ENCODE measurements at places on chromosomes 5 and 9.

GRCh38 chr5:171842777-171843328, 57.2 kb downstream of the SMIM23 start:
- no peak for DNase-seq

DNA sequence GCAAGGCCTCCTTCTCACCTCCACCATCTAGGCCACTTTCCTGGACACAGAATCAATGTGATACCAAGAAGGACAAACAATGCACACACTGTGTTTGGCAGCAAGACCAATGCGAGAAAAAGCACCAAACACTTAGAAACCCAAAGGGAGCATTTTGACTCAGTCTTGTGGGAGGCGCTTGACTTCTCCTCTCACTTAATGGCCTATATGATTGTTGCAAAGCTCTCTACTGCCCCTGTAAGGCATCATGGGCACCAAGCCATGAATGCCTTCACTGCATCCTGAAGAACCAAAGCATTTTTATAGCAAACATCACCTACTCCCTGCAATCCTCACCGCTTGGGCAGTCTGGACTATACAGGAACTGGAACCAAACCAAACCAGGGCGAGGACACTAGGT, 57.5 kb downstream of the CDH6 start:
- no peak for DNase-seq

DNA sequence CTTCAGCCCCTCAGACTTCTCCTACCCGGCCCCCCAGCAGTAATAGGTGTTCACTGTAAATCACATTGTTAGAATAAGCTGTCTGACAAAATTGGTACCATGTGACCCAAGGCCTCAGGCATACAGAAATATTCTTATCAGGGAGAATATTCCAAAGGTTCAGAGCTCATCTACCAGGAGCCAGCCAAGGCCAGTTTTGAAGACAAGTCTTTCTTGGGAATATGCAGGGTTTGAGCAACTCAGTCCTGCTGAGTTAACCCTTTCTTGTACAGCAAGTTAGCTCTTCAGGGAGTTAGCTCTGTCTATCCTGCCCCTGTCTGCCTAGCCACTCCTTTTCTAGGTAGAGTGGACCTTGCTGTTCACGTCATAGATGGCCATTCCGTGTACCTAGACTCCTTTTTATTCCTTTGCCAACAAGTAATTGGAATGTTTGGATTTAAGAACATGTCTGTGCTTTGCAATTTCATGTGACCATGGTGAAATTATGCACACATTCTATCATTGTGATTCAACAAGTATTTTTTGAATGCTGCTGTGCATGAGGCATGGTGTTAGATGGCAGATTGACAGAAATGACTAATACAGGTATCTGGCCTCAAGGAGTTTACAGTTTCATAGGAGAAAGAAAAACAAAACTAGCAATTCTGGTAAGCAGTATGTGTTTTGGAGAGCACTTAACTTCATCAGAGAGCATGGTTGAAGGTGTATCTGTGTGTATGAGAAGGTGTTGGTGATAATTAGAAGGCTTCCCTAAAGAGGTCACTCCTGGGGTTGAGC, 22.6 kb downstream of the TGFBR1 start:
- DNase-seq: no peak

DNA sequence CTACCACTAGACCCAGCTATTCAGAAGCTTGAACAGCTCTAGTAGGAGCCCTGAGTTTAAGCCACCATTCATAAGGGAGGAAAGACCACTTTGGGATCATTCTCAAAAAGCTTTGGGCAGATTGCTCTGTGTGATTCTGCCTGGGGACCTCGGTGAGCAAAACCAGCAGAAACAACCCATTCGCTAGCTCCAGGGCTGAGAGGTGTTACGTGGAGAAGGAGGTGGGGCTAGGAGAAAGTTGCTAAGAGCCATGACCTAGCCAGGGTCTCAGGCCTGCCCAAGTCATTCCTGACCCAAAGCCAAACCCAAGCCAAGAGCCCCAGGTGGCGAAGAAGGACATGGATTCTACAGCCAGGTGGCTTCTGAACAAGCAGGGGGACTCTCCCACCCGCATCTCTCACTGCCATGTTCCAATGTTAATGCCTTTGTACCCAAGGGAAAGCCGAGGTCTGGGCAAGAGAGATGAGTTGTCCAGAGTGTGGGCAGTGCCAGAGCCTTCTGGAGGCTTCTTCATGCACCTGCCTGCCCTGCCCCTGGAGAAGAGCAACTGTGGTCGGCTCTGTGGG, 4.0 kb upstream of the BARHL1 start:
- peak; percentile 8 for DNase-seq

DNA sequence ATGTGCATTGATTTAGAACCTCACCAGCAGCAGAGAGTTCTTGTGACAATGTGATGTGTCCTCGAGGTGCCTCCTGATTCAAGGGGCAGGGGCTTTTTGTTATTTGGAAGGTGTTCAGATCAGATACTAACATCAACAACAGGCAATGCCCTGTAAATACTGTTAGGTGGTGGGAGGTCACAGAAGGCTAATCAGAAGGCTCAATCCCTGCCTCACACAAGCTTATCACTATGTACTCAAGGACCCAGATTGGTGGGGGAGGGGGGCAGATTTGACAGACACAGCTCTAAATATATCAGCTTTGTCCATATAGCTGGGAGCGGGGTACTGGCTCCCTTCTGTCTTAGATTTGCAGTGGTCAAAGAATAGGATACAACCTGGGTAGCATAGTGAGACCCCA, 2.6 kb downstream of the FRMPD1 start:
- no peak for DNase-seq

DNA sequence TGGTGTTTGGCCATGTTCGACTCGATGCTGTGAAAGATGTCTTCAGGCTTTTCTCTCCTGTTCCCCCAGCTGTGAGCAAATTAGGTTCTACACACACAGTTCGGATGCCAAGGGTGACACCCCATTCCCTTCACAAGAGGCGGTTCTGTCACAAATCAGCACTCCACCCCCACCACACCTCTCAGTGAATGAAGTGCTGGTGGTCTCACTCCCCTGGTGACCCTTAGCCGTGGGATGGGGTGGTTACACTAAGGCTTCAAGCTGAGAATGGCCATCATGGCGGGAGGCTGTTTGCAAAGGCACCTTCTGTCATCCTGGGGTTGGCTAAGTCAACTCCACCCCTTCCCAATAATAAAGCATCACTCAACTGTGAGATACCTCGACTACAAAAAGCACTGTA, 26.4 kb downstream of the AMBP start:
- DNase-seq: no peak

- DNase-seq: no peak
Measured at GRCh38 chr5:175715627-175716522, 58.0 kb downstream of the HRH2 start.

DNA sequence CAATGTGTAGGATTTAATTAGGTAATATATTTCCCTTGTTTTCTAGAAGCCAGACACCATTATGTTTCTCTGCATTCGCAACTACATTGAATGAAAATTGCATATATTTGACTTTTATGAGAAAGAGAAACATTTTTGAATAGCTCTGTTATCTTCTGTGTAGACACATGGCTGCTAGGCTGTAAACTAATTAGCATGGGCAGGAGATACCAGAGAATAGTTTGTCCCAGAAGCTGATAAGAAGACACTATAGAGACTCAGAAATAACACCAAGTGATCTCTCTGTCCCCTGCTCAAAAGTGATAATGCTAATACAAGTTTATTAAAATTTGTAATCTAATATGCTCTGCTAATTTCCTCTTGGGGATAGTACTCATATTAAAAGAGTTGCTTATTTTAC, 198.0 kb upstream of the TUSC1 start:
- DNase-seq: no peak

DNA sequence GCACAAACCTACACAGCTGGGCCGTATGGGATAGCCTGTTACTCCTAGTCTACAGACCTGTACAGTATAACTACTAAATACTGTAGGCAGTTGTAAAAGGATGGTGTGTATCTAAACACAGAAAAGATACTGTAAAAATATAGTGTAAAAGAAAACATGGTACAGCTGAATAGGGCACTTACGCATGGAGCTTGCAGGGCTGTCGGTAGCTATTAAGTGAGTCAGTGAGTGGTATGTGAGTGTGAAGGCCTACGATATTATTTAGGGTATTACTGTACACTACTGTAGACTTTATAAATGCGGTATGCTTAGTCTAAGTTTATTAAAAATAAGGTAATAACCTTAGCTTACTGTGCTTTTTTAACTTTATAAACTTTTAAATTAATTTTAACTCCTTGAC, 1.2 kb downstream of the ZCCHC9 start:
- no peak for DNase-seq

- DNase-seq: no peak
Measured at GRCh38 chr5:129499208-129499852, 39.2 kb downstream of the ADAMTS19 start.

- no peak for DNase-seq
Measured at GRCh38 chr9:546235-546634, 295.3 kb upstream of the DMRT1 start.

- peak; percentile 42 for DNase-seq
Measured at GRCh38 chr5:154200221-154200620, 9.7 kb downstream of the GALNT10 start.

GRCh38 chr5:15951550-15951949, 228.0 kb downstream of the MARCHF11 start:
- no peak for DNase-seq

- no peak for DNase-seq
Measured at GRCh38 chr5:14420101-14420811, 161.3 kb upstream of the OTULINL start.

DNA sequence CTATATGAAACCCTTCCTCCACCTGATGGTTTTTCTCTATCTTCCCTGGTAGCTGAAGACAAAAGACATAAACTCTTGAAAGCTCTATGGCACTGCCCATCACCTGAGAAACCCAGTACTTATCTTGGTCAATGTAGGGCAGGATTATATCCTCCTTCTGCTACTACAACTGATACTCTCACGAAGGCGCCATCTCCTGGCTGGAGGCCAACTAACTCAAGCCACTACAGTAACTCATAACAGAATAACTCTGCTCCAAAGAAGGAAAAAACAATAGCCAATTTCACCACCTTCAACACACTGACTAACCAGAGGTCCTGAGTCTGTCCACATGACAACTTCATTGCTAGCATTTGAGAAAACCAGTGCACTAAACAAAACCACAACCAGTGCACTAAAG, 409.2 kb downstream of the CETN3 start:
- no peak for DNase-seq

- no peak for DNase-seq
Measured at GRCh38 chr9:13904746-13905145, 409.2 kb downstream of the NFIB start.

DNA sequence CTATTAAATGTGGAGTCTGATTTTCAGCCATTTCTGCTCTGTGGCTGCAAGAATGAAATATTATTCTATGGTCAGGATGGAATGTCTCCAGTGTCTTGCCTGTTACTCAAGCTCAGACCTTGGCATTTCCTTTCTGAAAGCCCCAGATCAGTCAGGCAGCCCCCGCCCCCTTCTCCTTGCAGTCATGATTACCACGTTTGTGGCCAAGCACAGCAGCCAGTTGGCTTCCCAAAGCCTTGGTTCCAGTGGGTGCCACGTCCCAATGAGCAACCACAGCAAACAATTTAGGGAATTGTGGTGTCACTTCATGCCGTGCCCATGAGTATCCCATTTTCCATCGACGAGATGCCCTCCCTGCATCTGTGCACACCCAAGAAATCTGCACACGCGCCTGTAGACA, 9.7 kb upstream of the OBP2A start:
- DNase-seq: no peak

- DNase-seq: no peak
Measured at GRCh38 chr9:28301281-28301680, 728.0 kb upstream of the C9orf72 start.

GRCh38 chr9:71025201-71025600, 96.2 kb downstream of the TRPM3 start:
- DNase-seq: no peak

DNA sequence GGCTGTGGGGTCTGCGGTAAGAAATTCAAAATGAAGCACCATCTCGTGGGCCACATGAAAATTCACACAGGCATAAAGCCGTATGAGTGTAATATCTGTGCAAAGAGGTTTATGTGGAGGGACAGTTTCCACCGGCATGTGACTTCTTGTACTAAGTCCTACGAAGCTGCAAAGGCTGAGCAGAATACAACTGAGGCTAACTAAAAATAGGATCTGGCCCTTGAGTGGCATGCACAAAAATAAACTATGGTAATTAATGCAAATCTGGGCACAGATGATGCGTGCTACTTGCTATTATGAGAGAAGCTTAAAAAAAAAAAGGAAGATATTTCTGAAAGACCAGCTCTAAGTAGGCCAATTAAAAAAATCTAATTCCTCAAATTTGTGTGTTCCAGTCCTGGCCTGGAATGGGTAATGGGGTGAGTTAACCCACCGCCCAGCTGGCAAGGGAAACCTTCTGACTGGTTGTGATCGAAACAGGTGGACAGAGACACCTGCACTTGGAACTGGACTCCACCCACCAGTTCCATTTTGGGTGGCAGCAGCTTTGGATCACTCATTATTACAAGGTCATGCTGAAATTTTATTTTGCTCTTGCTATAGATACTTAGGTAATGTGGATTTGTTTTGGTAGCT, 26.6 kb upstream of the ZBTB34 start:
- no peak for DNase-seq

- no peak for DNase-seq
Measured at GRCh38 chr9:93496285-93496684, 42.9 kb upstream of the FAM120AOS start.

- peak; percentile 86 for DNase-seq
Measured at GRCh38 chr9:95570646-95571045, 53.9 kb upstream of the PTCH1 start.

Data from eye (tissue), 1 donor.